ENCODE measurements at places on chromosomes 16 and 17. TPM values are rescaled to one million over a fixed set of nuclear protein-coding genes. Genes with fewer than 3 reads are reported as not detected.

NDUFB10 gene
- polyA plus RNA-seq, result 97.9 TPM

- no peak overlapping the region for H3K4me3 ChIP-seq
- no peaks in the 10 kb centered on the region for H3K27me3 ChIP-seq
- H3K27ac ChIP-seq, result no peak overlapping the region
These were observed 227.1 kb upstream of the ZFHX3 start for GRCh38 chr16:73275024-73275423.

DNA sequence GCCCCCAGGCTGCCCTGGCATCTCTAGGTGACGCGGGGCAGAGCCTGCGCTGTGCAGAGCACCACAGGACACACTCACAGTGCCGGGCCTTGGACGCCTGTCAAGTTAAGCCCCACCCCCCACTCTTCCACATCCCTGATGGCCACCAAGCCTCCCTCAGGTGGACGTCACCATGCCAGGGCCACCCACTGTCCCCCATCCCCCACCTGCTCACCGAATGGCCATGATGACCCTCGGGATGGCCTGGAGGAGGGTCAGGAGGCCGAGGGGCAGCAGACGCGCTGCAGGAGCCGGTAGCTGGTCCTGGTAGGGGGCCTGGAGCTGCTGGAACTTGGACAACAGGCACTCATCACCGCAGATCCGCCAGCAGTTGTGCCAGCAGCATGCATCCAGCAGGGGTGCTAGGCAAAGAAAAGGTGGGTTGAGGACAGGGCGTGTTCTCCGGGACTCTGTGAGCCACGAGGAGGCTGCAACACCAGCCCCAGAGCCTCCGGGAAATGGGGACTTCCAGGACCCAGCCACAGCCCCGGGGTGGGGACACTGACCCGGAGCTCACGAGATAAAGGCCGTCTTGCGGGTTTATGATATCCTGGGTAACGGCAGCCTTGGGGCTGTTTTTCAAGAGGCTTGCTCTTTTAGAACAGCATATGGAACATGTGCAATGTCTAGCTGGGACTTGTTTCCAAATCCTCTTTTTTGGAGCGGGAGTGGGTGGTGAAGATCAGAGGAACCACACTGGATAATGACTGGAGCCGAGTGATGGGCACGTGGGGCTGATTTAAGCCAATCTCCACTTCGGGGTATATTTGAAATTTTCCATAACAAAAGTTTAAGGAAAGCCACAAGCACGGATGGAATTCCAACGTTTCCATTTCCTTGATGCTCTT, 11.4 kb downstream of the C16orf95 start:
- no peak for DNase-seq
- no peaks in the 10 kb centered on the region for H3K27me3 ChIP-seq
- H3K27ac ChIP-seq, result no peak overlapping the region
- H3K4me1 ChIP-seq, result peaks cover 4% of the 10 kb centered on the region

GRCh38 chr17:48954300-48954755, 9.7 kb upstream of the SNF8 start:
- DNase-seq, result no peak
- no peak overlapping the region for H3K4me3 ChIP-seq
- no peak overlapping the region for H3K27ac ChIP-seq
- H3K4me1 ChIP-seq, result no peaks in the 10 kb centered on the region
- H3K36me3 ChIP-seq, result no peaks in the 10 kb centered on the region

TOM1L1 gene
- 66.5 TPM for polyA plus RNA-seq

DNA sequence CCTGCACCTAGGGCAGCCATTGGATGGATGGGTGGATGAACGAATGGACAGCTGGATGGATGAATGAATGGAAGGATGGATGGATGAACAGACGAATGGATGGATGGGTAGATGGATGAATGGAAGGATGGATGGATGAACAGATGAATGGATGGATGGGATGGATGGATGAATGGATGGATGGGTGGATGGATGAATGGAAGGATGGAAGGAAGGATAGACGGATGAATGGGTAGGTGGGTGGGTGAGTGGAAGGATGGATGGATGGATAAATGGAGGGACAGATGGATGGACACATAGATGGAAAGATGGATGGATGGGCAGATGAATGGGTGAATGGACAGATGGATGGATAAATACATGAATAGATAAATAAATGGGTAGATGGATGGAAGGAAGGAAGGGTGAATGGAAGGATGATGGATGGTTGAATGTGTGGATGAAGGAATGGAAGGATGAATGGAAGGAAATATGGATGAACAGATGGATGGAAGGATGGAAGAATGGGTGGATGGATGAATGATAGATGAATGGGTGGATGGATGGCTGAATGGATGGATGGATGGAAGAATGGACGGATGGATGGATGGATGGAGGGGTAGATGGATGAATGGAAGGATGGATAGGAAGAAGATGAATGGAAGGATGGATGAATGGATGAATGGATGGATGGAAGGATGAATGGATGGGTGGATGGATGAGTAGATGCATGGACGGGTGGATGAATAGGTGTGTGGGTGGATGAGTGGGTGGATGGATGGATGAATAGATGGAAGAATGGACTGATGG, 15.4 kb downstream of the SRL start:
- no peaks in the 10 kb centered on the region for H3K27me3 ChIP-seq
- no peaks in the 10 kb centered on the region for H3K36me3 ChIP-seq

DNA sequence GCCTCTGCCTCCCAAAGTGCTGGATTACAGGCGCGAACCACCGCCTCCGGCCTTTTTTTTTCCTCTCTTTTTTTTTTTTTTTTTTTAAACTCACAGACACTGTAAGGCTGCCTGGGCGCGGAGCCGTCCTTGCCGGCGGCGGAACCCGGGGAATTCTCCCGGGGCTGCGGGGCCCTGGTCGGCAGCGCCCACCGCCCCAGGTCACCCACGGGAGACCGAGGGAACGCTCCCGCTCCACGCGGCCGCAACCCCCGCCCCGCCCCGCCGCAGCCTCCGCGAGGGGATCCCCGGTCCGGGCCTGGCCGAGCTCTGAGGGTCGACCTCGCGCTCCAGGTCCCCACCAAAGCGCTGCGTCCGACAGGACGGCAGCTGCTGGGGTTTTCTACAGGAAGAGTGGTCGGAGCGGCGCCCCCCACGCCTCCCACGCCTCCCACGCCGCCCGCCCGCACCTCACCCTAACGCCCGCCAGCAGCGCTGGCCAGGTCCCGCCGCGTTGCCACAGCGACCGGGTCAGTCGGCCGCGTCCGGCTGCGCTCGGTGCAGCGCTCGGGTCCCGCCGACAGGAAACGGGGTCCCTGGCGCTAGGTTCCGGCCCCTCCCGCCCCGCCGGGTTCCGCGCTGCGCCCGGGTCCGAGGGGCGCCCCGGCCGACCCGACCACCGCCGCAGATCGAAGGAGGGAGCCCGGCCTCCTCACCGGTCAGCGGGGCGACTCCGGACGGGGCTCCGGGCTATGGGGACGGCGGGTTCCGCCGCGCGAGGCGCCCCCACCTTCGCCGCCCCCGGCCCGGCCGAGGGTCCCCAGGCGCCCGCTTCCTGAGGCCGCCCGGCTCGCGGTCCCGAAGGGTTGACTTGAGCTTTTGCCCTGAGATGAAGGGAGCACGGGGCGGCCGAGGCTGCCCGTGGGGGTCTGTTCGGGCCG, at the start of gene CCDC57:
Gene CCDC57 (minus strand): TSS at position 512 of the 920 bp plus-strand sequence. CDS start 10,898 bp downstream, outside the sequence.
- H3K4me3 ChIP-seq, result peak within 1 kb of the TSS; percentile 78
- H3K36me3 ChIP-seq, result peaks cover 6% of the 10 kb centered on the region
- H3K27ac ChIP-seq, result peak within 1 kb of the TSS; percentile 81

DNASE1L2 gene
- polyA plus RNA-seq, result 0.41 TPM

DNA sequence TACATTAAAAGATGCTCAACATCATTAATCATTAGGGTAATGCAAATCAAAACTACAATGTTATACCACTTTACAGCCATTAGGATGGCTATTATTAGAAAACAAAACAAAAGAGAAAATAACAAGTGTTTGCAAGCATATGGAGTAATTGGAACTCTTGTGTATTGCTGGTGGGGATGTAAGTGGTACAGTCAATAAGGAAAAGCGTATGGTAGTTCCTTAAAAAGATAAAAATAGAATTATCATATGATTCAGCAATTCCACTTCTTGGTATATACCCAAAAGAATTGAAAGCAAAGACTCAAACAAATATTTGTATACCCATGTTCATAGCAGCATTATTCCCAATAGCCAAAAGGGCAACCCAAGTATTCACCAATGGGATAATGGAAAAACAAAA, 1.4 kb upstream of the CAPNS2 start:
- no peak overlapping the region for H3K27ac ChIP-seq
- H3K4me3 ChIP-seq, result no peak overlapping the region
- H3K27me3 ChIP-seq, result no peaks in the 10 kb centered on the region
- H3K36me3 ChIP-seq, result no peaks in the 10 kb centered on the region
- no peak for DNase-seq
- H3K4me1 ChIP-seq, result peaks cover 33% of the 10 kb centered on the region

STX1B gene
- 0.55 TPM for polyA plus RNA-seq

DNA sequence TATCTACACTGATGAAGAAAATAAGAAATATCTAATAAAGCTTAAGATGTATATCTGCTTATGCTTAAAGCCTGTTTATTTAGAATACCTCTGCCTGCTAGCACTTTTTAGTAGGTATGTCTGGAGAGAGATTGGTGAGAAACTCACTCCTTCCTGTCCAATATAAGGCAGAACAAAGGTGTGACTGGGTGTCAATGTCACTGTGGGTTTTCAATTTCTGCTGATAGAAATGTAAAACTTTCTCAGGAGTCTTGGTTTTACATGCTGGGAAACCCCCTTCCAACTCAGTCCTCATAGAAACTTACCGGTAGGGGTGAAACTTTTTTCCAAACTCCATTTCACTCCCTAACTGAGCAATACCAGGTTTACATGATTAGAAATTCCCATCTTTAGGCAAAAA, 17.8 kb upstream of the MPHOSPH6 start:
- peaks cover 11% of the 10 kb centered on the region for H3K4me1 ChIP-seq
- DNase-seq, result no peak
- H3K27ac ChIP-seq, result no peak overlapping the region
- H3K36me3 ChIP-seq, result no peaks in the 10 kb centered on the region

NOD2 gene
- polyA plus RNA-seq, result 0.80 TPM

- no peak for DNase-seq
- H3K4me3 ChIP-seq, result no peak overlapping the region
- H3K4me1 ChIP-seq, result peaks cover 59% of the 10 kb centered on the region
- H3K36me3 ChIP-seq, result no peaks in the 10 kb centered on the region
- H3K27me3 ChIP-seq, result no peaks in the 10 kb centered on the region
These were observed 38.4 kb downstream of the TOM1L2 start for GRCh38 chr17:17933775-17934174.

NOXO1 gene
- polyA plus RNA-seq, result 0.38 TPM

DNA sequence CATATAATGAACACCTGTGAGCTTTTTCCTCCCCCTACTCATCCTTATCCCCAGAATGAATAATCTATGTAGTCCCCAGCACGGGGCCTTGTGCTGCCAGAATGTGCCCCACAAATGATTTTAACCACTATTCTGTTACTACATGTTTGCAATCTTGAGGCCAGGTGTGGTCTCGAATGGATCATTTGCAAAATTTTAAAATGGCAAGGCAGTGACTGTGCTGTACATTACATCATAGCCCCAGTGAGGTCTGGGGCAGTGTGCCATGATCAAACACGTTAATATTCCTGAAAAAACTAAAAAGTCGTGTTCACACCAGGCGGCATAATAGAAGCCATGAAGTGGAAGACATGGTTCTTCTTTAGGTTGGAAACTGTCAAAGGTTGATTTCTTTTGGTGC, 479.9 kb upstream of the EEF2KMT start:
- H3K27ac ChIP-seq, result no peak overlapping the region
- no peak for DNase-seq
- H3K36me3 ChIP-seq, result no peaks in the 10 kb centered on the region
- H3K27me3 ChIP-seq, result no peaks in the 10 kb centered on the region

ABR gene
- 43.7 TPM for polyA plus RNA-seq

GRCh38 chr16:47486856-47487255, 25.7 kb downstream of the PHKB start:
- no peaks in the 10 kb centered on the region for H3K27me3 ChIP-seq
- no peaks in the 10 kb centered on the region for H3K4me1 ChIP-seq
- no peak overlapping the region for H3K4me3 ChIP-seq
- no peak for DNase-seq

RGS11 gene
- 0.05 TPM for polyA plus RNA-seq

- no peak overlapping the region for H3K27ac ChIP-seq
- no peak for DNase-seq
- H3K4me1 ChIP-seq, result peaks cover 12% of the 10 kb centered on the region
These were observed 49.3 kb upstream of the USP7 start for GRCh38 chr16:9012848-9013507.

GRCh38 chr16:67843343-67843765, 1.2 kb downstream of the THAP11 start:
- peak overlapping the region; percentile 92 for H3K4me3 ChIP-seq
- H3K4me1 ChIP-seq, result peaks cover 51% of the 10 kb centered on the region
- peaks cover 4% of the 10 kb centered on the region for H3K36me3 ChIP-seq
- no peak for DNase-seq
- no peaks in the 10 kb centered on the region for H3K27me3 ChIP-seq

RNF157 gene
- not detected for polyA plus RNA-seq

DNA sequence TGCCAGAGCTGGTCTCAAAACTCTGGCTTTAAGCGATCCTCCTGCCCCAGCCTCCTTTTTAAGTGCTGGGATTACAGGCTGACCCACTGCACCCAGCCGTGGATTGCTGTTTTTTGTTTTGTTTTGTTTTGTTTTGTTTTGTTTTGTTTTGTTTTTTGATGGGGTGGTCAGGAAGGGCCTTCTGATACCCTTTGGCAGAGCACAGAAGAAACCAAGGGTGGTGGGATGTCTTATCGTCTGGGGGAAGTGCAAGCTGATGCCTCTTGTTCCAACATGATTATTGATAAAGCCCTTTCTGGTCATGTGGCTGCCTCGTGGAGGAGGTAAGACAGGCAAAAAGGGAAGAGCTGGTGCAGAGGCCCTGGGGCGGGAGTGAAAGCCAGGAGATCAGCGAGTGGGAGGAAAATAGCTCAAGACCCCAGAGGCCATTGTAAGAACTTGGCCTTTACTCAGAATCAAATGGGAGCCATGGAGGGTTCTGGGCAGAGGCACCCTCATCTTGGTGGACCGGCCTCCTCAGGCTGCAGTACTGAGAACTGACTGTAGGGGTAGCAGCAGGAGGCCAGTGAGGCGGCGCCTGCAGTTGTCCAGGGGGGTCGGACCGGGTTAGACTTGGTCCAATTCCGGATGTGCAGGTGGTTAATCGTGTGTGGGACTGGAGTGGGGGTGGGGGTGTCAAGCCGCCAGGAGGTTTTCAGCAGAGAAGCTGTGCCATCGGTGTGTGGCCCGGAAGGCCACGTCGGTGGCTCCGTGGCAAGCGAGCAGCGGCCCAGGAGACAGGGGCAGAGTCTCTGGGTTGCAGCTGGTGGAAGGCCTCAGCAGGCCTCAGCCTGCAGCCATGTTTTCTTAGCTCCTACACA, 84.4 kb upstream of the GSE1 start:
- no peak overlapping the region for H3K4me3 ChIP-seq
- no peaks in the 10 kb centered on the region for H3K36me3 ChIP-seq
- DNase-seq, result no peak
- H3K27me3 ChIP-seq, result peaks cover 9% of the 10 kb centered on the region
- H3K27ac ChIP-seq, result no peak overlapping the region

All from keratinocyte (primary cell).